ENCODE measurements at places on chromosomes 2 and 18.

DNA sequence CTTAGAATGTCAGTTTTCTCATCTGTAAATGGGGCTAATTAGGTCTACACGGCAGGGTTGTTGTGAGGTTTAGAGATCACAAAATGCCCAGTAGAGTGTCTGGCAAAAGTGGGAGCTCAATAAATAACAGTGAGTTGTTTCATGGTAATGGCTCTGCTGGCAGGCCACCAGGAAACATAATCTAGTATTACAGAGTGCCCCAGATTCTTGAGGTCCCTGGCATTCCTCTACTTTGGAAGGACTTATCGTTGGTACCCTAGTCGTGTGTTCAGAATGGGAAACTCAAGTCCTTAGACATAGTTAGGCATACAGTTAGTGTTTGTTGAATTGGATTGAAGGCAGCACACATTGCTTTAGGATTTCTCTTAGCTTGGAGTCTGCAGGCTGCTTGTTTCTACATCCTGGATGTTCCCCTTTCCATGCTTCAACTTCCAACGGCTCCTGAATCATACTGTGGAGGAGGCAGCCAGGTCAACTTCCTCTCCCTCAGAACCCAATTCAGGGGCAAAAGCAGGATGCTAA lies 161.5 kb upstream of the FOSL2 start:
- DNase-seq = no peak

DNA sequence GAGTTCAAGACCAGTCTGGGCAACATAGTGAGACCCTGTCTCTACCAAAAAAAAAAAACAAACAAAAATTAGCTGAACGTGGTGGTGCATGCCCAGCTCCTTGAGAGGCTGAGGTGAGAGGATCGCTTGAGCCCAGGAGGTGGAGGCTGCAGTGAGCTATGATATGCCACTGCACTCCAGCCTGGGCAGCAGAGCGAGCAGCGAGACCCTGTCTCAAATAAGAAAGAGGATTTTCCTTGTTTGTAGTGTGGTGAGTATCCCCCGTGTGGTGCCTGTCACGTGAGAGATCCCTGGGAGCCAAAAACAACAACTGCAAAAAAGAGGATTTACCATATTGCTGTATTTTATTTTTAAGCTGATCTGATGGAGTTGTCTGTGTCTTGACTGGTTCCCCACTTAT lies 9.2 kb downstream of the EML4 start:
- DNase-seq = no peak

DNA sequence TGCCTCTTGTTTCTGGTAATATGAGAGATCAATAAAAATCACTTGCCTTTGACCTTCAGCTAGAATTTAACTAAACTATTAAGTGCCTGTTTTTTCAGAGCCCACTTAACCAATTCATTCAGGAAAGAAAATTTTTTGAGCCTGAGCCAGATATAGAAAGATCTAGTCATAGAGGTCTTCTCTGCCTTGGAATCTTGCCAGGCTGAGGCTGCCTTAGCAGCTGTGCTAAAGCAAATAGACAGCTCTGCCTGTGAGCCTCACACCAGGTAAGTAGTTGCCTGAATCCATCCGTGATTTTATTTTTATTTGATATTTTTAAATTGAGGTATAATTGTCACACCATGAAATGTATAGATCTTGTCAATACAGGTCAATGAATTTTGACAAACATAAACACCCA lies 27.4 kb downstream of the EVX2 start:
- no peak for DNase-seq

GRCh38 chr2:62300925-62301324 lies 105.0 kb downstream of the B3GNT2 start:
- DNase-seq = no peak

Data from effector memory CD4-positive, alpha-beta T cell (primary cell).